ENCODE measurements at places on chromosomes 11 and 22.

DNA sequence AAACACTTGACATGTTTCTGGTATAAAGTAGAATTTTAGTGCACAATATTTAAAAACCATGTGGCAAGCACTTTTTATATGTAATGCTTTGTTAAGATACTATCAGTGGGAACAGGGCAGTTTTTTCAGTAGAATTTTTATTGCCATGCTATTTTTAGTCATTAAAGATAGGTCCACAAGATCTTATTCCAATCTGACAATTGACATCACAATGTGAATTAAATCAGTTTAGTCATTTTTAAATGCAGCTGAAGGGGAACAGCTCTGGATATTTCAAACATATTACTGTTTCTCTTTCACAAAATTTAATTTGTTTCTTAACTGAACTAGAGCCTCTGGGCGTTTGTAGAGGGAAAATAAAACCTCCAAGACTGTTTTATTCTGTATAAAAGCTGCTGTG, 194.1 kb downstream of the MSANTD4 start:
- no peak for DNase-seq

DNA sequence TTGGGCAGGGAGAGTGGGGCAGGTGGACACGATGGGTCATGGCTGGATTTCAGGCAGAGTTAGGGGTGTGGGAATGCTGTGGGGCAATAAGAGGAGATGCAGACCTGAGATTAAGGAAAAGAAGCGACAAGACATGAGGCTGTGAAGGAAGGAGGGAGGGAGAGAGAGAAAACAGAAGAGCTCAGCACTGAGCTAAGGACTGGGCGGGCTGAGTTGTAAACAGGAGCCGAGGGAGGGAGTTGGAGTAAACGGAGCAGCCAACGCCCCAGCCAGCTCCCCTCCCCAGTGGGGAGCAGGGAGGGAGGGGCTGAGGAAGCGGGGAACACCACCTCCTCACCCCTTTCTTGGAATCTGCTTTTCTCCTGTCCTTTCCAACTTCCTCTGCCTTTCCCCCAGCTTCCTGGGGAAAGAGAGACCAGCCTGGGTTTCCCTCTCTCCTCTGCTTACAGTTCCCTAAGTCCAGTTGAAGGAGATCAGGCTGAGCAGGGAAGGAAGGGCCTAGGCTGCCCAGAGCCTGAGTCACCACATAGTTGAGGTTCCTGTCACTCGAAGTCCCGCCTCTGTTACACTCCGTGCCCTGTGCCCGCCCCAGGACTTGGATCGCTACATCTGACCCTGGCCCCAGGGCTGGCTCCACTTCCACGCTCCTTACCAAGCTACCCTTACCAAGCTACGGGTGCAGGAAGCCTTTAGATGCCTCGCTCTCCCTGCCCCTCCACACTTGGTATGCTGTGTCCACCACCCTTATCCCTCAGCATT, 6.7 kb upstream of the AHNAK start:
- DNase-seq: no peak

DNA sequence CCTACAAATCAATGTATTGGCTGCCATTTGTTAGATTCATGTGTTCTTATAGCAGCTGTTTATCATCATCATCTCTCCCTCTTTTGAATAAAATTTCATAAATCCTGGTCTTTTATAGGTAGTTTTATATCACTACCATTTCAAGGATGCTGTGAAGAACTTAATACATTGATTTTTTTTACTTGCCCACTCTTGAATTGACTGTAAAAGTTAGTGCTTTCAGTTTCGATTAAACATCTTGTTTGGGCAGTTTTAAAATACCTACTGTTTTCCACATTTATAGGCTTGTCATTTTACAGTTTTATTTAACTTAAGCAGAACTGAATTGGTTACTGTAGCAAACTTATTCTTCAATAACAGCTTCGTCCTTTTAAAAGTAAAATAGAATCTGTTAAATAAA, 59.5 kb downstream of the TTC17 start:
- DNase-seq: no peak

- no peak for DNase-seq
Measured at GRCh38 chr11:62446091-62446490, 27.3 kb downstream of the SCGB1A1 start.

- DNase-seq: no peak
Measured at GRCh38 chr22:37144180-37144554, 5.5 kb downstream of the IL2RB start.

Measured in stimulated activated CD8-positive, alpha-beta memory T cell treated with anti-CD3 and anti-CD28 coated beads, Interleukin-4, amount 100 ng/mL, for 1 hour (primary cell).